ENCODE measurements at places on chromosomes 7 and 10.

GRCh38 chr10:14039968-14040668 lies 290.6 kb downstream of the FRMD4A start:
- DNase-seq: peak; percentile 32

GRCh38 chr7:29815181-29816105 lies 9.1 kb downstream of the WIPF3 start:
- DNase-seq: no peak

GRCh38 chr7:3953133-3953532 lies 652.1 kb downstream of the SDK1 start:
- no peak for DNase-seq

DNA sequence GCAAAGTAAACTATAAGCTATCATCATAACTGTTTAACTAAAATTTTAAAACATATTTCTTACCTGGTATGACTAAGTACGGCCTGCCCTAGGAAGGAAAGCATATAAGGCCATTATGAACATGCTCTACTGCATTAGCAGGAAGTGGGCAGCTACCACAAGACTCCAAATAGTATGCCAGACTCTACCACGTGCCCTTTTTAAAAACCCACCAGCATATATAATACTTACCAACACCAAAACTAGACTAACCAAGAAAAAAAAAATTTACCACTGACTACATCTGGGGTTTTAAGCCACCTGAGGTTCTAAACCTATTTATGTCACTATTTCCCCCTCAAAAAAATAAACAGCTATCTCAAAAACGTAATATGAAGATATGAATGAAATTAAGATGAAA lies 30.1 kb downstream of the NUDCD3 start:
- peak; percentile 23 for DNase-seq

DNA sequence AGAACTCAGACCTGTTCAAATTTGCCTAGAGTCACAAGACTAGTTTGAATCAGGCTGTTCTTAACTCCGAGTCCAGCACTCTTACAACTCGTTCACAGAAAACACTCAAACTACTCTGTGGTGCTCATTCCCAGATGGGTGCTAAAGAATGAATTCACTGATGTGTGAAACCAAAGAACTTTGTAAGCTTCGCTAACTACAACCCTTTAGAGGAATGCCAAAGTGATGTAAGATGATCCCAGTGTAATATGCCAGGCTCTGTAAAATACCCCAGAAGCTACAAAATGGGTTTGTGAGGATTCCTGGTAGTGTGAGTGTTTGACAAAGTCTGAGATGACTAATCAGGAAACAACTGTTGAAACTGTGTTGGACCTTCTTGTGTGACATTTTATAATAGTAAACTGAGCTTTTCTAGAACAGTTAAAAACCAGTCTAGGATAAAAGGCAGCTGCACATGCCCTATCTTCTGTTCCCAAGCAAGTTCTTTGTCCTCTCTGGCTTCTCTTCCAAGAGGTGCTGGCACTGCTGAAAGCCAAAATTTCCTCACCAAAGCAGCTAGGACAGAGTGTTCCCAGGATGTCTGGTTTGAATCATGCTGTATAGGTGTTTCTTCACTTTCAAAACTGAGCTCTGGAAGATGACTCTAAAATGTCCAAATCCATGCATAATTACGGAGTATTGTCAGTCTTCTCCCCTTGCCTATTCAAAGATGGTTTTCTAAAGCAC lies 527.6 kb downstream of the SORCS1 start:
- DNase-seq: no peak

DNA sequence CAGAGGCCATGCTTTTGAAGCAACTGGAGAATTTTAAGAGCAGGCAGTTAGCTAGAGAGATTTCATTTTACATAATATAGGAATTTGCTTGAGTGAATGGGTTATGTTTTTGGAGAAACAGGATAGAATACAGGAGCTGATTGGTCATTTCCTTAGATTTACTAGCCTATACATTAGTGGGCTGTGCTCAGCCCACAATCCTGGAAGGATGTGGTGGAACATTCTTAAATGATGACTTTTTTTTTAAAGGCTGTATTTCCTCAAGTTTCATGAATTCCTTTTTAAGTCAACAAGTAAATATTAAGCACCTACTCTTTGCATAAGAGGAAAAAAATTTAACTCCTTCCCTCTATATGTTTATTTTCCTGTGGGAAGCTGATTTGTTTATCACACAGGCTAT lies 314.4 kb upstream of the BMPER start:
- DNase-seq: no peak

GRCh38 chr7:77202481-77202976 lies 2.9 kb upstream of the FGL2 start:
- DNase-seq: no peak

DNA sequence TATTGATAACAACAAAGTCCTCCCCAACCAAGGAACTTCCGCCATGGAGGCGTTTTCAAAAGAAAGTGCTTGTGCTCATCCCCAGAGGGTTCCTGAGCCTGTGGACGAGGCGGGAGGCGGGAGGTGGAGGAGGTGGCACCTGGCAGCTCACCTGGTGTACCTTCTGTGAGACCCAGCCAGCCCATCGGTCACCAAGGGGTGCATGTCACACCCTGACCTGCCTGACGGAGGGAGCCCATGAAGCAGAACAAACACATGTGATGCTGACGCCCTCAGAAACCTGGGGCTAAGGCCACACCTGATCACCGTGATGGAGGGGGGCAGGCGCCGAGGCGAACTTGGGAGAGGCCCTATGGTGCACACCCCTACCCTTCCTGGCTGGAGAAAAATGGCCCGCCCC lies 458.8 kb downstream of the DNAJB6 start:
- no peak for DNase-seq

- DNase-seq: no peak
Measured at GRCh38 chr10:110356628-110357245, 52.0 kb upstream of the SMNDC1 start.

GRCh38 chr7:124718032-124718766 lies 47.4 kb downstream of the GPR37 start:
- DNase-seq: peak; percentile 15

- DNase-seq: no peak
Measured at GRCh38 chr7:44858161-44858560, 10.3 kb upstream of the H2AZ2 start.

DNA sequence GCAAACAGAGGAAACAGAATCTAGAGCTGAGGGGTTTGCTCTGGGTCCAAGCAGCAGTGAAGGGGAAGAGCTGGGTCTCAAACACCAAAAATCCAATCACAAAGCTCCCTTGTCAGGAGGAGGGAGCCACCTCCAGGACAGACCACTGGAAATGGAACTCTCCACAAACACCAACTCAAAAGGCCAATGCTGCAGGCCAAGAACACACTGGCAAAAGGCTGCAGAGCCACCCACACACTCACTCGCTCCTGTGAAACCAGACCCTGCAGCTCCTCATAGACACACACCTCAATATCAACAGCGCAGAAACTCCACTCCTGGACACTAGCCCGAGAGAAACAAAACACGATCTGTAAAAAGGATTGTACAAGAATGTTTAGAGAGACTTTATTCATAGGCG lies 213.5 kb downstream of the PTPRN2 start:
- no peak for DNase-seq

DNA sequence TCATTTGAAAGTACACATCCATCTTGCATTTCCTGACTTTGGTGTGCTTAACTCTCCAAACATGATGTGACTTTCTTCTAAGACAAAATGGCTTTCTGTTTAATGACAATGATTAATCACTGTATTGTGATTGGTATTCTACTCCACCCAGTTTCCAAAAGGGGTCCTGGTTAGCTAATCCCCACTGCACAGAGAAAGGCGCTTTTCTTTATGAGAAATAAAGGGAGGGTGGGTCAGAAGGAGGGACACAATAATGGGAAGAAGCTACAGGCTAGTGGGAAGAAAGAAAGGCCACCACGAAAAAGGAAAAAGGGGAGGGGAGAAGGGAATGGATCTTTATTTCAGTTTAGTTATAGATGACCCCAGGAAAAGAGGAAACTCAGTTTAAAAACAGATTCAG lies 69.2 kb downstream of the PRTFDC1 start:
- DNase-seq: no peak

- peak; percentile 24 for DNase-seq
Measured at GRCh38 chr10:80460399-80461207, 6.5 kb downstream of the TSPAN14 start.

GRCh38 chr7:156665101-156665500 lies 24.5 kb downstream of the RNF32 start:
- no peak for DNase-seq

- DNase-seq: no peak
Measured at GRCh38 chr7:70723339-70723738, 408.6 kb upstream of the GALNT17 start.
